ENCODE measurements at places on chromosomes 3 and 15. TPM values are rescaled to one million over a fixed set of nuclear protein-coding genes. Genes with fewer than 3 reads are reported as not detected.

- DNase-seq: peak; percentile 74
These were observed 154.1 kb upstream of the GOLIM4 start for GRCh38 chr3:168249550-168250414.

- DNase-seq: no peak
These were observed 41.6 kb upstream of the ROPN1 start for GRCh38 chr3:124033360-124034015.

- DNase-seq: no peak
These were observed 15.8 kb upstream of the P4HTM start for GRCh38 chr3:48974076-48974864.

- no peak for DNase-seq
These were observed 23.0 kb upstream of the ARPP21 start for GRCh38 chr3:35616346-35616745.

The ACKR4 gene
- 1.6 TPM for polyA plus RNA-seq

The SLC9C1 gene
- 0.73 TPM for polyA plus RNA-seq

All from right renal pelvis (tissue), 4 donors.